Cardiac septum (tissue), 1 donor: ENCODE measurements at places on chromosomes 11 and 22.
A peak's percentile ranks its signal among the peaks of the same experiment; 100 is the strongest.

DNA sequence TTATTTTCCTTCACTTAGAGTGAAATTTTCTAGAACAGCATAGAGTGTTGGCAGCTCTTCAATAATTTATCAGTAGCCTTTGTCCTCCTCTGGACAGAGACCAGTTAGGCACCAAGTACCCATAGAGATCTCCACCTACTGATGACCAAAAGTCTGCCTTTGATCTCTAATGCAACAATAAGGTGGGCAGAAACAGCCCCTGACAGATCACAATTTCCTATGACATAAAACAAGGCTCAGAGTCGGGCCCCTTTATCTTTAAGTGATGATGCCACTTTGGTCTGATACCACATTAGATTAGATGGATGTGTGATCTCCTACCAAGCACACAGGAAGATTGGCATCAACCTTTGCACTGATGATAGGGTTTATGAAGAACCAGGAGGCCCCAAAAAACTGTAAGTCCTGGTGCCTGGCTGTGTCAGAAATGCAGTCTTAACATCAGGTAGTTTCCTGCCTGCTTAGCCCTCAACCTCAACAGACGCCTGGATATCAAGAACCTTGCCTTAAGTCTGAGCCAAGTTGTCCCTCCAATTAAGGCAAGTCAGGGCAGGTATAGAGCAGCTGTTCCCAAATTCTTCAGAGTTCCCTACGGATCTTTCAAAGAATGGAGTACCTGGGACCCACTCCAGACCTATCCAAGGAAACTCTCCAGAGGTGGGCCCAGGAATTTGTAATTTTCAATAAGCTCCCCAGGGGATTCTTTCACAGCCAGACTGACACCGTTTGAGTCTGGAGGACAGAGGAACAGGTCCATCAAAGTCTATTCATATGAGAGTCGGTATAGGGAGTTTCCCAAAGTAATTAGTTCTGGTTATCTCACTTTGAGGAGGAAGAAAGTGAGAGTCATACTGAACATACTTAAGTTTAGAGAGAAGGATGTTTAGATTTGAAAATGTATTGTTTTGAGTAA is 30.6 kb upstream of the TMPRSS4 start:
- DNase-seq, result no peak

- no peak for DNase-seq
These were observed 74.6 kb upstream of the FAT3 start for GRCh38 chr11:92149996-92150395.

DNA sequence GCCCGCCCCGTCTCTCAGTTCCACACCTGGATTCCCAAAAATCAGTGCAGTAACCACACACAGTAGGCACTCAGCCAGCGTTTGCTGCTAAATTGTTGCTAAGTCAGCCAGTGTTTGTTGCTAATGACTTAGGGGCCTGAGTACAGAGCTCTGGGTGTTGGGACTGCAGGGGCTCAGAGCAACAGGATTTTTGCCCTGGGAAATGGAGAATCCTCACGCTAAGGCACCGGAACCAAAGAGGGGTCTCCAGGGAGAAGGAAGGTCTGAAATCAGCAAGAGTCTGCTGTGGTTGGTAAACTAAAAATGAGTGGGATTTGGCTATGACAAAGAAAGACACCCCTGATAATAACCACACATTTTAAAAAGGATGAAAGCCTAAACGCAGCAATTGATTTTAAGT is 22.7 kb upstream of the ALX4 start:
- DNase-seq, result no peak

DNA sequence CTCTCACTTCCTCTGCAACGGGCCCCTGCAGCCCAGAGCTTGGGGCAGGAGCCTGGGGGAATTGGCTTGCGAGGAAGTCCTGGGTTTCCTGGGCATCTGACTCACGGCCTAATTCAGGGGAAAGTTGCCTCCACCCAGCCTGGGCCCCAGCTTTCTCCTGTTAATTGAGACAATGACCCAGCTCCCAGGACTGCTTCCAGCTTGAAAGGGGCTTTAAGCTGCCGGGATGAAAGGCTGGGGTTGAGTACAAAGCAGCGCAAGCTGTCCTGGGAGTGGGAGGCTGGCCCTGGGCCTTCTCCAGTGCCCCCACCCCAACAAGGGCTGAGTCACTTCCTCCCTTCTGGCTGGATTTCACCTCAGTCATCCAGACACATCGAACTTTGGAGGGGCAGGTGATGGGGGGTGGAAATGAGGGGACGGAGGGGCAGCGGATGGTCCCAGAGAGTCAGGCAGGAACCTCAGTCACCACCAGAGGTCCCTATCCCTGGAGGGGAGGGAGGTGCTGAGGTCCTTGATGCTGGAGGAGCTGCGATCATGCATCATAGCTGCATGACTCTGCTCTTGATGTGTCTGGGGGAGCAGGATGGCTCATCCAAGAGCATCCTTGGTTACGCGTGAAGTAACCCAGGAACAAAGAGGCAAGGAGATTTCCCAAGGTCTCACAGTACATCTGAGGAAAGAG is 30.1 kb upstream of the OAF start:
- peak; percentile 73 for DNase-seq

- no peak for DNase-seq
These were observed 7.9 kb downstream of the GRAP2 start for GRCh38 chr22:39908737-39909136.
